Activated naive CD8-positive, alpha-beta T cell treated with anti-CD3 and anti-CD28 coated beads for 36 hours (primary cell): ENCODE measurements at places on chromosomes 2 and 18.
A peak's percentile ranks its signal among the peaks of the same experiment; 100 is the strongest.

DNA sequence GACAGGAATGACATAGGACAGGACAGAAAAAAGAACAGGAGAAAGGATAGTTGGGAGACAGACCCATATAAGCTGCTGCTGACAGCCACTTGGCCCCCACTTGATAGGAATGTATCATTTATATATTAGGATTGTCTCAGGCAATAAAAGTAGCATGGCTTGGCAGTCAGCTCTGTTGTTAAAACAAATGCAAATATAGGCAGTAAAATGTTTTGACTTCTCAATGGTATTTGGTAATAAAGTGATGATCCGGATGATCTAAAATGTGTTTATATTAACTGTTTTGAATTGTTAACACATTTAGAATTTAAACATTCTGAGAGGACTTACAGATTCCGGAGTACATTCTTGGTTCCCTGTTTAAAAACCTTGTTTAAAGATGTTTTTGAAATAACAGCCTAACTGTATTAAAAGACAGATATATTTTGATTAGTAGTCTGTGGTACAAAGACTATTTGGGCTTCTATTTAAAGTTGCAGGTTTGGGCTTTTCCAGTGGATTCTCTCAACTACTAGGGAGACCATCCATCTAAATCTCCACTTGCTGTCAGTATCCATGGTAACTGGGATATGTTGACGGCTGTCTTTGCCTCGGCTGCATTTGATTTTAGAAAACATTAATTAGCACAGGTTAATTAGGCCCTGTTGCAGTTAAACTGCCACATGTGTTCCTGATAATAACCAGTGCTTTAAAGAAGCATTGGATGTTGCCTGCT lies 147.6 kb downstream of the ESCO1 start:
- DNase-seq, result no peak

- no peak for DNase-seq
Measured at GRCh38 chr2:28716265-28716865, 35.3 kb upstream of the PPP1CB start.

DNA sequence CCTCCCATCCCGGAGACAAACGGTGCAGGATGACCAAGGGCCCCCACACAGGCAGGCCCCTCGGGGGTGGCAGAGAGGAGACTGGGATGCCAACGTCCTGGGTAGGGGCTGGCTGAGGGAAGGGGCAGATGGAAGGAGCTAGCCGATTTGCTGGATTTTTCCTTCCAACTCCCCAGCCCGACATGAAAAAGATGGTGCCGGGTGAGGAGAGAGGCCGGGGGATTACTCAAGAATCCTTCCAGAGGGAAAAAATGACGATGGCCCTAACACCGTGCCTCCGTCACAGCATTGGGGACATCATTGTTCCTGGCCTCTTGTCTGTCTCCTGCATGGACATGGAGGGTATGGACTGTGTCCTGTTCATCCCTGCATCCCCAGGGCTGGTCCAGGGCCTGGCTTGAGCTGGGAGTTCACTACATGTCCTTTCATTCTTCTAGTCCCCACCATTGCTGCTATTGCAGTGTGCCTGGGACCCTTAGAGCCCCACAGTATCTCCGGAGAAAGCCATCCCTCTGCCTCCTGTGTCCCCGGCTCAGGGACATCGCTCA lies 217.7 kb downstream of the TNS1 start:
- DNase-seq, result no peak

- no peak for DNase-seq
Measured at GRCh38 chr2:29475499-29475898, 360.3 kb downstream of the CLIP4 start.

DNA sequence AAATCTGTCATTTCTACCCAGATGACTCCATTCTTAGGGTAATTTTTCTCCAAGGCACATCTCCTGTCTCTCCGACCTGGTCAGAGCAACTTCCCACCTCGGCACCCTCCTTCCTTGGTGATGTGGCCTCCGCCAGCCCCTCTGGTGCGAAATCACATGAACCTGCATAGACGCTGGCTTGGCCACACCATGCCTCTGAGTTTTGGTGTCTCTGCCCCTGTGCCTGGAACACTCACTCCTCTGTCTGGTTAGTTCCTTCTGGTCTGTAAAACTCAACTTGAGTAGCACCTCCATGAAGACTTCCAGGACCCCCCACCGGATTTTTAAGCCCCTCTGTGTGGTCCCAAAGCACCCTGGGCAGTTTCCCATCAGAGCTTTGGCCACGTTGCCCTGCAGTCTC lies 83.2 kb upstream of the OTOS start:
- DNase-seq, result no peak

DNA sequence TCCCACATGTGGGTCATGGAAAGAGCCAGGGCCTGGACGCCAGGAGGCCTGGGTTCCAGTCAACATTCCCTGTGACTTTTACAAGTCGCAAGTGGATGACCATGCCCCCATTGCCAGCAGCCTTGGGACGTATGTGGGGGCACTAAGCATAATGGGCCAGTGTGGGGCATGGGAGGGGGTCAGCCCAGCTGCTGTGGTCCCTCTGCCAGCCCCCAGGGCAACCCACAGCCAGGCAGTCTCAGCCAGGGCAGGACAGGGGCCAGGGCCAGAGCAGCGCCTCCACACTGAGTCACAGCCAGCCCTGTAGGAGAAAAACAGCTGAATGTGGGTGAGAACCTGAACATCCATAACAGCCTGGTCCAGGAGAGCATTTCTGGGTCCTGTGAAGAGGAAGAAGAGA lies 173.2 kb downstream of the GFPT1 start:
- no peak for DNase-seq

DNA sequence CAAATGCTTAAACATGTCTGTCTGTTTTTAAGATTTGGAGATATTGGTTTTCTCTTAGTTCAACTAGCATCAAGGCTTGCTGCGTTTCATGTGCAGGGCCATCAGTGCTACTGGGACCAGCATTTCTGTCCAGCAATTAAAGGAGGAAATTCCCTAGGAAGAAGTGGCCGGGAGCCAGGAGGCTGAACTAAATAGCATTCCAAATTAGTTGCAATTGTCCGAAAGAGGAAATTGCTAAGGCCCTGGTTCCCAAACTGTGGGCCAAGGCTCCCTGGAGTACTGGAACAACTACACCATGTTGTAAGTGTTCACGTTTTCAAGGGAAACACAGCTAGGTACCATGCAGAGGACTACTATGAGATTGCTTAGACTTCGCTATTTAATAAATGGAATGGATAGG lies 257.9 kb downstream of the PTPRM start:
- no peak for DNase-seq

- no peak for DNase-seq
Measured at GRCh38 chr2:230919240-230919639, 5.8 kb downstream of the GPR55 start.

DNA sequence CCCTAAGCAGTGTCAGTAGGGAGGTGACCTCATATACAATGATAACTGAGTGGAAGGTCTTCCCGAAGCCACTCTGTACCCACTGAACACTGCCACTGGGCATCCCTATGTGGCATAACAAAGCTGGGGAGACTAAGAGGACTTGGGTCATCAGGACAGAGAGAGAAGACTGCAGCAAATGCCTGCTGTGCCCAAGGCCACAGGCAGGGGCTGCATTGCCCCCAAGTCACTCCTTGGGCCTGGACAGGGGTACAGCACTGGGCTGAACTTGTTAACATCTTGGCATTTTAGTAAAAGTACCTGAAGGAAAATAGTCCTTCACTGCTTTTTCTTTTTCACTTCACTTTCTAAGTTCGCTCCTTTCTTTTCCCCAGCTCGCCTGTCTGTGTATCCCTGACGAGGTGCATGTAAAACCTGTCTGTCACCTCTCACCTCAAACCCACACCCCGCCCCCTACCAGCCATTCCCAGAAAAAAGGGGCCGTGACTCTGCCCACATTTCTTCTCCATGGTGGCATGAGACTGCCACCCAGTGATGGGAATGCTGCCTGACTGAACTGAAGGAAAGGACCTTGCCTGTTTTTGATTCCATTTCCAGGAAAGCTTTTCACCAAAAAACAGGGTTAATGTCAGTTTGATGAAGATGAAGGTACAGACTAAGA lies 62.9 kb downstream of the MTHFD2 start:
- no peak for DNase-seq

- no peak for DNase-seq
Measured at GRCh38 chr2:101989740-101990460, 1.9 kb upstream of the IL1R2 start.

DNA sequence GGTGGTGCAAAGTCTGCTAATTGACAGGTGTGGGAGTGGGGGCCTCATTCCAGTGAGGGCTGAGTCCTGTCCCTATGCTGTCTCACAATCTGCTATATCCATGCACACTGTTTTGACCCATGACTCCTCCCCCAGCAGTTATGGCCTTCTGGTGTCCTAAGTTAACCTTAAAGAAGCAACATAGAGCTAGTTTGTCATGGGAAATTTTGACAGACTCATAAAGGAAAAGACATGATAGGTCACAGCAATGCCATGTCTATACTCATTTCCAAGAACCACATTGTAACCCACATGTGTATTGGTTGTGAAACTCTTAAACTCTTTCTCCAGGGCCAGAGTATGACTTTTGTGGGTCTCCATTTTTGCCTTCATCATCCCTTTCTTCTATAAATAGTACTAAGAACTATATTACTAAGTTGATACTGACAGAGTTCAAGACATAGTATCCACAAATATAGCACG lies 78.2 kb upstream of the SLC1A4 start:
- DNase-seq, result no peak

DNA sequence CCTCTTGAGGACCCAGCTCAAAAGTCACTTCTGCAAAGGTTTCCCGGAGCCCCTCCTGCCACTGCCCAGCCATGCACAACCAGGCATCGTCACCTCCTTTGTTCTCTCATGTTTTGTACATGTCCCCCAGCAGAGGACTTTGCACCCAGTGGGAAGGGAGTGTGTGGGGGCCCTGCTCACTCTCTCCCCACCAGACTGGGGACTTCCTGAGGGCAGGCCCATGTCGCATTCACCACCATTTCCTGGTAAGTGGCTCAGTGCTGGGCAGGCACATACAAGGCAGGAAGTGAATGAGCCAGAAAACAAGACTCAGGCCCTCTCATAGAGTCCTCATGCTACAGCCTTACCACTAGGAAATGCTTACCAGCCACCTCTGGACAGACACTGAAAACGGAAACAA lies 18.9 kb downstream of the MRPL35 start:
- DNase-seq, result no peak

GRCh38 chr18:48665654-48666053 lies 126.8 kb downstream of the CTIF start:
- no peak for DNase-seq

DNA sequence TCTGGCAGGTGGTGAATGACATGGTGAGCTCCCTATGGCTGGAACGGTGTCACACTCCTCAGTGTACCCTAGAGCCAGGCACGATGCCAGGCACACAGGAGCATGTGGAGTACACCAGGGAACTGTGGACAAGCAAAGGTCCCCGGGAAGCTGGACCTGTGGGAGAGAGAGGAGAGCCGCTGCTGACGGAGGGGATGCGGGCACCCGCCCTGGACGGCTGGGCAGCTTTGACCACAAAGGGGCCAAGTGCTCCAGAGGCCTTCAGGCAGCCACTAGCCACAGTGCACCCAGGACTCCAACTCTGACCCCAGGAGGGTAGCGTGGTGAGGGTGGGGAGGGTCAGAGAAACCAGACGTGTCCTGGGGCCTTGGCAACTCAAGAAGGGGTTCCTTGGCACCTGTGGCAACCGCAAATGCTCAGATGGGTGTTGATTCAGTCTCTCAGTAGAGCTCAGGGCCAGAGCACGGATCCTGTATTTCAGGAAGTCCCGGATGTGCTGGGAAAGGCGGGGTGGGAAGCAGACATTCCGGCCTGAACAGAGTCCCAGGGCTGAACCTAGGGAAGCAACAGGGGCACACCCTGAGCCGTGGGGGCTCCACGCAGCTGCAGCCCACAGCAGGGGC lies 2.3 kb upstream of the MAB21L4 start:
- no peak for DNase-seq

- no peak for DNase-seq
Measured at GRCh38 chr2:128868686-128869551, 550.3 kb upstream of the HS6ST1 start.

GRCh38 chr2:162908567-162908966 lies 70.0 kb upstream of the KCNH7 start:
- DNase-seq, result no peak

- peak; percentile 84 for DNase-seq
Measured at GRCh38 chr2:70964596-70965386, 13.6 kb upstream of the ANKRD53 start.

GRCh38 chr18:68847219-68847837 lies 49.4 kb downstream of the CCDC102B start:
- no peak for DNase-seq

DNA sequence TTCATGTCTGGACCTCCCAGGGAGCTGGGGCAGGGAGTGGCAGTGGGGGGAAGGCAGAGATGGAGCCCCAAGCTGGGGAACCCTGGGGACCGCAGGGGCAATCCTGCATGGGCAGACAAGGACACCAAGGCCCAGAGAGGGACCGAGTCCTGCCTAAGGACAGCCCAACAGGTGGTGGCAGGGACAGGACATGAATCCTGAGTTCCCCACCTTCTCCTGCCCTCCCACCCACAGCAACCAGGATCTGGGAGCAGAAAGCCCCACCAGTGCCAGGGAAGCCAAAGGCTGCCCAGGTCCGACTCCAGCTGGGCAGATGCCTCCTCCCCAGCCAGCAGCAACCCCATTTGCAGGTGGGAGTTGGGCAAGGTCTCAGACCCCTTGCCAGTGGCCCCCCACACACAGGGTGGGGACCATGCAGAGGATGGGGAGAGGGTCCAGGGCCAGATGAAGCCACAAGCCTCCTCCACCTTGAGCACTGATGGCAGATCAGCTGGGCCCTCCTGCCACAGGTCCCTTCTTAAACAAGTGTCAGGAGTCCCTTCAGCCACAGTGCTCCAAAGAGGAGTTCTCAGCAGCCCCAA lies 6.3 kb downstream of the ADRA2B start:
- no peak for DNase-seq

GRCh38 chr2:12704378-12704777 lies 12.4 kb upstream of the TRIB2 start:
- DNase-seq, result no peak

- no peak for DNase-seq
Measured at GRCh38 chr2:107383691-107384090, 443.0 kb upstream of the RGPD4 start.

DNA sequence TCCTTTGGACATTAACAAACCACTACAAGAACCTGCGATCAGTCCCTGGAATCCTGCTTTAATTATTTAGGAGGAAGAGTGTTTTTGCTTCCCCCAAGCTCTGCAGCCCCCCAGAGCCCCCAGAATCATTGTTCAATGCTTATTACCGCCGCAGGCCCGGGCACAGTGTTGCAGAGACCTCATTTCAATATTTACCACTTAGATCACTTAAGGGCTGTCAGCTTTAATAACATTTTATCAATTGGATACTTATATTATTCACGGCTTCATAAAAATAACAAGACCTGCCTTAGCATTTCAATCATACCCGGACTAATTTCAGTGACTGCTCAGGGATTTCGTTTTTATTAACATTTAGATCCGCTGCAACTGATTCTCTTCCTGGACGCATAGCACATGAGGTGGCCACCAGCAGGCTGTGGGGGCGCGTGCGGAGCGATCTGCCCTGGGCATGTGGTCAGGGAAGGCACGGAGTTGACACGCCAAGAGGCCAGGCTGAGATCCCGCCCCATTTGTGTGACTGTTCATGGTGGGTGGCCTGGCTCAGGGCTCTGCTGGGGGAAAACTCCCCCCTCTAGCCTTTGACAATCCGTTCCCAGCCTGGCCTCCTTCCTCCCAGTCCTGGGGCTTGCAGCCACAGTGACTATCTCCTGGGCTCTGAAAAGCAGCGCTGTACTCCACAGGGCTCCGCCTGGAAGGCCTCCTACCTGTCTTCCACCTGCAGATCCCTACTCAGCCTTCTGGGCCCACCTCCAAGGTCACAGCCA lies 267.6 kb downstream of the SRBD1 start:
- no peak for DNase-seq

- DNase-seq, result no peak
Measured at GRCh38 chr2:83967854-83968253, 491.2 kb downstream of the SUCLG1 start.
